Aorta (tissue), 5 donors: ENCODE measurements at places on chromosomes 11 and 22. TPM values are rescaled to one million over a fixed set of nuclear protein-coding genes. Genes with fewer than 3 reads are reported as not detected.

- peaks cover 2% of the 10 kb centered on the region for H3K4me1 ChIP-seq
- H3K27me3 ChIP-seq: no peaks in the 10 kb centered on the region
- DNase-seq: no peak
These were observed 18.4 kb downstream of the PHF21A start for GRCh38 chr11:46102843-46103242.

- no peaks in the 10 kb centered on the region for H3K27me3 ChIP-seq
- H3K4me1 ChIP-seq: no peaks in the 10 kb centered on the region
- no peaks in the 10 kb centered on the region for H3K36me3 ChIP-seq
- H3K27ac ChIP-seq: no peak overlapping the region
- no peak for DNase-seq
These were observed 119.6 kb upstream of the BLID start for GRCh38 chr11:122235615-122236014.

- no peak overlapping the region for H3K4me3 ChIP-seq
- H3K27ac ChIP-seq: no peak overlapping the region
- no peaks in the 10 kb centered on the region for H3K27me3 ChIP-seq
- DNase-seq: no peak
These were observed 421.8 kb downstream of the NTM start for GRCh38 chr11:131792243-131792642.

GRCh38 chr11:47986742-47987141 is 6.4 kb downstream of the PTPRJ start:
- no peaks in the 10 kb centered on the region for H3K4me1 ChIP-seq
- H3K36me3 ChIP-seq: no peaks in the 10 kb centered on the region
- no peak overlapping the region for H3K4me3 ChIP-seq

DNA sequence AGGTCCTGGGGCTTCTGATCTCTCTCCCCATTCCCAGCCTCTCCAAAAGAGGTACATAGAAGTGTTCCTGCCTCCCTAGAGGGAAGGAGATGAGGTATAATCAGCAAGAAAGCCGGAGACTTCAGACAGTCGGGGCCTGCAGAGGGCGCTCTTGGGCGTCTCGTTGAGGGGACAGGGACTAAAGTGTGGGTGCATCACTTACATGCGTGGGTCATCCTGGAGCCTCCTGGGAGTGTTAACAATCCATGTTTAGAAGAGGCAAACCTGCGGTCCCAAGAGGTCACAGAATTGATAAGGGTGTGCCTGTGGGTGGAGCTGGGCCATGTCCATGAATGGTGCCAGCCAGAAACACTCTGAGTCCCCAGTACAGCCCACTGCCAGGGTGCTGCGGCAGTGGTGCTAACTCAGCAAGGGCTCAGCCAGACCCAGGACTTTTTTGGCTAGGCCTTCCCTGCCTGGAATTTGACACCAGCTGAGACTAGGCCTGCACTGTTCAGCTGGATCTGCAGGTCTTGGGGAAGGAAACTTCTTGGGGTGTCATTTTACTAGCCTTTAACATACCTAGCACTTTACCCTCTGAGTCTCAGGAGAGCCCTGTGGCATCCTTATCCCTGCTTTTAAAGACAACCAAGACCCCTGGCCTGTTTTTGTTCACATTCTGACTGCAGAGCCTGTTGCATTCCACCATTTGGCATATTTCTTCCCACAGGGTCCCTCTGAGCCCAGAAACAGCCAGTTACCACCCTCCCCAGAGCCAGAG is 5.5 kb downstream of the YDJC start:
- no peak overlapping the region for H3K27ac ChIP-seq
- no peak for DNase-seq
- no peaks in the 10 kb centered on the region for H3K36me3 ChIP-seq
- H3K4me1 ChIP-seq: no peaks in the 10 kb centered on the region
- H3K4me3 ChIP-seq: no peak overlapping the region

SLC22A6 gene
- 0.25 TPM for polyA plus RNA-seq

- H3K36me3 ChIP-seq: peaks cover 2% of the 10 kb centered on the region
- no peak overlapping the region for H3K27ac ChIP-seq
- H3K4me1 ChIP-seq: no peaks in the 10 kb centered on the region
- no peaks in the 10 kb centered on the region for H3K27me3 ChIP-seq
- no peak for DNase-seq
These were observed 200.9 kb downstream of the MYO18B start for GRCh38 chr22:25942856-25943411.

DNA sequence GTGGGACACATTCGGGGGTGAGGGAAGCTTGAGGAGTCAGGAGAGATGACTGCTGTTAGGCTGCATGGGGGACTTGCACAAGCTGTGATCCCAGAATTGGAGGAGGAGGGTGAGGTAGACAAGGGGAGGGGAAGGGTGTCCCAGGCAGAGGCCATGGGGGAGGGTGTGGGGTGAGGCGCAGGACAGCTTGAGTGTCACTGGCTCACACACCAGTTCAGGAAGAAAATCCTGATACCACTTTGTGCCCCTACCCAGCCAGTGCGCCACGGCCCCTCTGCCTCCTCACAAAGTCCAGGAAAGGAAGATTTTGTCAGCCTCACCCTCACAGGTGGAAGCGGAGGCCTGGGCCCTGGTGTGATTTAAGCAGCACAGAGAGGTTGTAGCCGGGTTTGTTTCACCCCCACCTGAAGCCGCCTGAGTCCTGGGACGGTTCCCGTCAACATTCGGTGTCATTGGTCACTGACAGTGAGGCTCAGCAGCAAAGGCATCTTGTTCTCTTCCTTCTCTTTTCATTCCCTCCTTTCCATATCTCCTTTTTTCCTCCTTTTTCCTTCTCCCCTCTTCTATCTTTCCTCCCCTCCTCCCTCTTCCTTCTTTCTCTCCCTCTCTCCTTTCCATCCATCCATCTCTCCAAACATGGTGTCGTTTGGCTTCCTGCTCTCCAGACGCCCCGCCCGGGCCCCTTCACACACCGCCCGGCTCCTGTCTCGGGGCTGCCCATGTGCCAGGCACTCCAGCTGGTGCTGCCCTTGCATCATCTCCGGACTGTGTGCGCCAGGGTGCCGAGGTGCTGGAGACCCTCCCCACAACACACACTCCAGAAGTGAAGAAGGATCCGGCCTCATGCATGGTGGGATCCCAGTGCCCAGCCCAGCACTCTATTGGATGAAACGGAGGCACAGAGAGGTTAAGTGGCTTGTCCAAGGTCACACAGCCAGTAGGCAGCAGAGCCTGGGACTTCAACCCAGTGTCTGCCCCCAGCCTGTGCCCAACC is 89.3 kb downstream of the MPPED1 start:
- H3K4me1 ChIP-seq: no peaks in the 10 kb centered on the region
- no peak overlapping the region for H3K27ac ChIP-seq
- no peaks in the 10 kb centered on the region for H3K36me3 ChIP-seq
- H3K27me3 ChIP-seq: no peaks in the 10 kb centered on the region

- no peak for DNase-seq
- no peak overlapping the region for H3K4me3 ChIP-seq
- H3K27me3 ChIP-seq: no peaks in the 10 kb centered on the region
- H3K27ac ChIP-seq: no peak overlapping the region
- H3K4me1 ChIP-seq: no peaks in the 10 kb centered on the region
- no peaks in the 10 kb centered on the region for H3K36me3 ChIP-seq
These were observed 50.3 kb downstream of the C11orf71 start for GRCh38 chr11:114350022-114350421.

DNA sequence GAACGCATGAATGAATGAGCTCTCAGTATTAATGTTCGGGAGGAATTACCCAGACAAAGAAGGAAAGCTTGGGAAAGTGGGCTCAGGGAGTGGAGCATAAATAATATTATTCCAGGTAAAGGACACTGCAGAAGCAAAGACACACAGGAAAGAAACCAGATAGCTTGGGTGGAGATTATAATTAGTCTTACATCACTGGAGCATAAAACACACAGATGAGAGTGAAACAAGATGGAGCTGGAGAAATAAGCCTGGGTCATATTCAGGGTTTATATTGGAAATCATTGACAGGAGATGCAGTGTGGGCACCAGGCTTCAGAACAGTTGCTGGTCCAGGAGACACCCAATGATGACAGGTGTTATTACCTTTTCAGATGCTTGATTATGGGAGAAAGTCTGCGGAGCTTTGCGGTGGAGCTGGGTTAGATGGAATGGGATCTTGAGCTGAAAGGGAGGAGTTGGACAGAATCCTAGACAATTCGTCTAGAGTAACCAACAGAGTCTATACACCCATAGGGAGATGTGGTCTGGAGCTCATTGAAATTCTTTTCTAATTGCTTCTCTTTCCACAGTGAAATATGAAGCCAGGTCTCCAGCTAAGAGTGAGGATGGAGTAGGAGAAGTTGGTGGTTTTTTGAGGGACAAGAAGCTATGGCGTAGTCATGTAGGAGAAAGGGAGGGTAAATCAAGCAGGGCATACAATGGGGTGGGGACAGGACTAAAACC is 227.2 kb downstream of the FAM76B start:
- H3K4me1 ChIP-seq: peaks cover 7% of the 10 kb centered on the region
- H3K36me3 ChIP-seq: no peaks in the 10 kb centered on the region
- no peak overlapping the region for H3K27ac ChIP-seq
- no peak for DNase-seq
- H3K27me3 ChIP-seq: no peaks in the 10 kb centered on the region

GRCh38 chr11:118229274-118229847 is 4.5 kb upstream of the JAML start:
- no peaks in the 10 kb centered on the region for H3K36me3 ChIP-seq
- no peaks in the 10 kb centered on the region for H3K27me3 ChIP-seq
- no peak for DNase-seq
- H3K27ac ChIP-seq: no peak overlapping the region
- H3K4me3 ChIP-seq: no peak overlapping the region

OR8G1 gene
- not detected for polyA plus RNA-seq

- no peak overlapping the region for H3K27ac ChIP-seq
- H3K4me3 ChIP-seq: no peak overlapping the region
- DNase-seq: no peak
- peaks cover 9% of the 10 kb centered on the region for H3K4me1 ChIP-seq
- H3K27me3 ChIP-seq: no peaks in the 10 kb centered on the region
These were observed 143.4 kb downstream of the MAML2 start for GRCh38 chr11:96199563-96200025.

- no peaks in the 10 kb centered on the region for H3K36me3 ChIP-seq
- no peak overlapping the region for H3K27ac ChIP-seq
- H3K4me1 ChIP-seq: no peaks in the 10 kb centered on the region
- no peaks in the 10 kb centered on the region for H3K27me3 ChIP-seq
- no peak overlapping the region for H3K4me3 ChIP-seq
These were observed 118.7 kb downstream of the C11orf58 start for GRCh38 chr11:16857186-16857585.

C22orf42 gene
- not detected for polyA plus RNA-seq

DNA sequence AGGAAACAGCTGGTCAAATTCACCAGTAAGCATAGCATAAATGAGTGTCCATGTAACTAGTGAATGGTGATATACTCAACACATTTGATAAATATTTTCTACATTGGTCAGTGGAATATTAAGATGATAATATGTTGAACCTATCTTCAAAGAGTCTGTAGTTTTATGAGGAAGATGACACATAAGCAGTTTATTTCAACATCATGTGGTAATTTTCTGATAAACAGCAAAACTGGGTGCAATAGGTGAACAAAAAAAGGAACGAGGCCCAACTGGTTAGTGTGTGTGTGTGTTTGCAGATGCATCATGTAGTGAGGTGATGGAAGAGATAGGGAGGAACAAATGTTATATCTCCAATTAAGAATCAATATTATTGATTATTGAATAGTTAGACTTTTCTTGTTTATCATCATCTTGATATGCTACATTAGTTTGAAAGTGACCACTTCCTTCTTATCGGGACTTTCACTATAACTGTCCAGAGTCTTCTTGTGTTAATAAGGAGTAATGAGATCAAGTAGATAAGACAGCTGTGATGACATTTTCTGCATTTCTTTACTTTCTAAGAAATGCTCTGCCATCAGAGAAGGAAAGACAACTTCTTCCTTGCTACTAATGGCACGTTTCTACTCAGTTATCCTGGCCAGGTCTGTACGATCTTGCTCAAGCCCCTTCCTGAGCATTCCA is 270.7 kb downstream of the ETS1 start:
- H3K27ac ChIP-seq: no peak overlapping the region
- no peak overlapping the region for H3K4me3 ChIP-seq
- H3K27me3 ChIP-seq: no peaks in the 10 kb centered on the region
- no peaks in the 10 kb centered on the region for H3K36me3 ChIP-seq
- H3K4me1 ChIP-seq: no peaks in the 10 kb centered on the region

DNA sequence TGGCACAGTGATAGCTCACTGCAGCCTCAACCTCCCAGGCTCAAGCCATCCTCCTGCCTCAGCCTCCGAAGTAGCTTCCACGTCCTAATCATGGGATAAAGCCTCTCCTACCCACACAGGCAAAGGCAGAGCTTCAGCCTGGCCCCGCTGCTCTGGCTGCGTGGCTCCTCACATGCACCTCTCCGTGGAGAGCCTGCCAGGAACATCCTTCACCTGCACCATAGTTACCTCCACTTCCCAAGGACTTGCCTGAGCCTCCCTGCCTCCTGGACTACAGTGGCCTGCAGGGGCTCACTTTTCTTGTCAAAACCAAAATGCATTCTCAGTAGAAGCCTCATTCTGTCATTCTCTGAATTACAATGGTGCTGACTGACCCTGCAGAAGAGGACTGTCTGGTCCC is 6.5 kb downstream of the C11orf16 start:
- H3K36me3 ChIP-seq: peaks cover 5% of the 10 kb centered on the region
- no peak overlapping the region for H3K4me3 ChIP-seq
- no peaks in the 10 kb centered on the region for H3K27me3 ChIP-seq
- H3K27ac ChIP-seq: no peak overlapping the region
- DNase-seq: no peak
- no peaks in the 10 kb centered on the region for H3K4me1 ChIP-seq

DNA sequence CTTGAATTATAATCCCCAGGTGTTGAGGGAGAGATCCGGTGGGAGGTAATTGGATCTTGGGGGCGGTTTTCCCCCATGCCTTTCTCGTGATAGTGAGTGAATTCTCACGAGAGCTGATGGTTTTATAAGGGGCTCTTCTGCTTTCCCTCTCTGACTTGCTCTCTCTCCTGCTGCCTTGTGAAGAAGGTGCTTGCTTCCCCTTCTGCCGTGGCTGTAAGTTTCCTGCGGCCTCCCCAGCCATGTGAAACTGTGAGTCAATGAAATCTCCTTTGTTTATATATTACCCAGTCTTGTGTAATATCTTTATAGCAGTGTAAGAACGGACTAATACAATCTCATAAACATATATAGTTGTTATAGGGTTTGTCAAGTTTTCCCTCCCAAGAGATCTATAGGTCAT is 32.8 kb downstream of the KCNE3 start:
- H3K27ac ChIP-seq: no peak overlapping the region
- no peaks in the 10 kb centered on the region for H3K27me3 ChIP-seq
- no peaks in the 10 kb centered on the region for H3K4me1 ChIP-seq
- no peak for DNase-seq
- H3K36me3 ChIP-seq: no peaks in the 10 kb centered on the region

GRCh38 chr11:1285876-1286275 is 23.6 kb downstream of the TOLLIP start:
- DNase-seq: no peak
- no peaks in the 10 kb centered on the region for H3K4me1 ChIP-seq
- no peak overlapping the region for H3K27ac ChIP-seq

GRCh38 chr11:2267851-2268728 is 2.3 kb downstream of the ASCL2 start:
- no peaks in the 10 kb centered on the region for H3K36me3 ChIP-seq
- H3K4me3 ChIP-seq: no peak overlapping the region
- no peak overlapping the region for H3K27ac ChIP-seq
- peak; percentile 37 for DNase-seq

LRRN4CL gene
- 0.10 TPM for polyA plus RNA-seq

ZFP91 gene
- 20.3 TPM for polyA plus RNA-seq

SLC29A2 gene
- polyA plus RNA-seq: 0.38 TPM

- no peaks in the 10 kb centered on the region for H3K27me3 ChIP-seq
- H3K4me1 ChIP-seq: no peaks in the 10 kb centered on the region
- H3K4me3 ChIP-seq: no peak overlapping the region
- peak overlapping the region; percentile 45 for H3K27ac ChIP-seq
- no peak for DNase-seq
These were observed 3.1 kb downstream of the DMC1 start for GRCh38 chr22:38566726-38567504.
